ENCODE measurements at places on chromosomes 12 and 14. TPM values are rescaled to one million over a fixed set of nuclear protein-coding genes. Genes with fewer than 3 reads are reported as not detected.

DNA sequence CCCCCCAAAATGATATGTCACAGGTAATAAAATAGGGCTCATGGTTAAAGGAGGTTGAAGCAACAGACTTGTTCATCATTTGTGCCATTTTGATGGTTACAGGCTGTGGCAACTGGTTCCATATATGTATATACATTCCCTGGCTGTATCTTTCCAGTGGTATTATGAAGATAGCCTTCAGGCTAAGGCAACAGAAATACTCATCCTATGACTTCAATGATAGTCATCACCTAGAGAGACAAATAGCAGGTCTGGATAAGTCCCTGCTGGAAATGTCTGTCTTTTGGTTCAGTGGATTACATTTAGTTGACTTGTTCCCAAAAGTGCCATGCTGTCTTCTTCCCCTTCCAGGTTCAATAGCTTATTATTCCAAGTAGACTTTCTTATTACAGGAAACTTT lies 997.4 kb downstream of the FLRT2 start:
- DNase-seq = no peak

GRCh38 chr12:49706351-49707127 lies 666 bp downstream of the FMNL3 start:
- peak; percentile 2 for DNase-seq

DNA sequence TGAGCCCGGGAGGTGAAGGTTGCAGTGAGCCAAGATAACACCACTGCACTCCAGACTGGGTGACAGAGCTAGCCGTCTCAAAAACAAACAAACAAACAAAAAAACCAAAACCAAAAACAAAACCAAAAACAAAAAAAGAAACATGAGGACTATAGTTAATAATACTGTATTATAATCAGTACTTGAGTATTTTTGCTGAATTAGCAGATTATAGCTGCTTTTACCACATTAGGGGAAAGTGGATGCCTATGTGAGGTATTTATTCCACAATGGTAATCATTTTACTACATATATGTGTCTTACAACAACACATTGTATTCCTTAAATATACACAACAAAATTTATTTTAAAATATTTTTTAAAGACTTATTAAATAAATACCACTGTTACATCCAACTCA lies 101.4 kb upstream of the PPP4R3A start:
- no peak for DNase-seq

Gene TMEM229B
- total RNA-seq = 1.2 TPM

DNA sequence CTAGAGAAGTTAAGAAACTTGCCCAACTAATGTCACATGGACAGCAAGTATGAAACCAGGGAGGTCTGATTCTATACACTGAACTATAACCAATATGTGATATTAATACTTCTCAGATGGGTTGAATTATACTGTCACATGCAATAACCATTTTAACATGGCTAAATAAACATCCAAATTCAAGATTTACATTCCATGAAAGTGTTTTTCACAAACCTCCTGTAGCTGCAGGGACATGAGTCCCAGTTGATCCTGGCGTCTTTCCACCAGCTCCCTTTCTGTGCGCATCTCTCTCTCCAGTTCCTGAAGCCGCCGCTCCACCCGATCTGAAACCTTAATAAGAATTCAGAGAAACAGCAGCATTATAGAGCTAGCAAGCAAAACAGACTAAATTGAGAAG lies 79.0 kb downstream of the CEP128 start:
- no peak for DNase-seq

DNA sequence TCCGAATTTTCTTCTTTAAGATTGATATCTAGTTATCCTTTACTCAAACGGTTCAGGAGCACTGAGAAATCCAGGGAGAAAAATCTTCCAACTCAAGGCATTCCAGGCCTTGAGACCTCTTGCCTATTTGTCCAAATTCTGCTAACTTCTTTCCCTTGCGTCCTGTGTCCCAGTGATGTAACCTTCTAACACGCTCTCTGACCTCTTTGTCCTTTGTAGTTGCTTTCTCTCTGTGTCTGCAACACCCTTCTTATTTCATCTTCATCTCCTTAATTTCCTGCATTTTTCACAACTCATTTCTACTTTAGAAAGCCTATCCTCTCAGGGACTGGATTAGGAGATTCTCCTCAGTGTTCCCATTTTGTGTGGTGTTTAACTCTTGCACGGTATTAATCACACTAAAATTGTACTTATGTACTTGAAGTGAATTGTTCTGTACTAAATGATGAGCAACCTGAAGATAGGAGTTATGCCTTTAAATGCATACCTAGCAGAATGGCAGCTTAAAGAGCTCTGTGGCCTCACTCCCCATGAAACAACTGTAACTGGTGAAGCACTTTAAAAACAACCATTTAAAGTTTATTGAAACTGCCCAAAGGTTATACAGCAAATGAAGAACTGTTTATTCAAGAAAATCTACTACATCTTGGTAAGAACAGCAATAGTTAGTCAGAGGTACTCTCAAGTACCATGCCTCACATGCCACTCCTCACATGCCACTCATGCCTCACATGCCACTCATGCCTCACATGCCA lies 7.4 kb upstream of the SNAPC1 start:
- DNase-seq = peak; percentile 83

- no peak for DNase-seq
These were observed 6.9 kb upstream of the BMP4 start for GRCh38 chr14:53963320-53964227.

- no peak for DNase-seq
These were observed 214.9 kb upstream of the HMGA2 start for GRCh38 chr12:65609359-65609771.

DNA sequence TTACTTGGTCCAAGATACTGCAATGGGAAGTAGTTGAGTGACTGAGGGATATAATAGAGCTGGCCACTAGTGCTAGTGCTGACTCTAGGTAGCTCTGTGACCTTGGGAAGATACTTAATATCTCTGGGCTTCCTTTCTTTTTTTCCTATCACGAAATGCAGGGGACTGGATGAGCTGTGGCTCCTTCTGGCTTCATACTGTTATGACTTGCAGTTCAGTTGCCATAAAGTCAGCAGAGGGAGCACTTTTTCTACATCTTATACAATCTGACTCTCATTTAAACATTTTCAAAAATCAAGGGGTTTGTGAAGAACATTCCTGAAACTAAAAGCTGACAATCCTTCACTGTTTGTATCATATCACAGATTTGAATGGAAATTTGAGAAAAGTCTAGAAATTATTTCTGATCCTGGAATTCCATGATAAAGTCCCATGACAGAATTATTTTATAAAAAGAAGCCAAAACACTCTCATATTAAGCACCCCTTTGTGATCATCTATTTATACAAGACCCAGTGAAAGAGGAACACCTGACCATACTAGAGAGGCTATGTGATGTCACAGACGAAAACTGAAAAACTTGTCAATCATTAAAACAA lies 5.3 kb downstream of the BHLHE41 start:
- no peak for DNase-seq

Measured in PC-9 (cell line).